ENCODE measurements at places on chromosomes 2 and 18.

- DNase-seq, result no peak
Observed at GRCh38 chr2:122191331-122191730, 435.9 kb downstream of the TSN start.

DNA sequence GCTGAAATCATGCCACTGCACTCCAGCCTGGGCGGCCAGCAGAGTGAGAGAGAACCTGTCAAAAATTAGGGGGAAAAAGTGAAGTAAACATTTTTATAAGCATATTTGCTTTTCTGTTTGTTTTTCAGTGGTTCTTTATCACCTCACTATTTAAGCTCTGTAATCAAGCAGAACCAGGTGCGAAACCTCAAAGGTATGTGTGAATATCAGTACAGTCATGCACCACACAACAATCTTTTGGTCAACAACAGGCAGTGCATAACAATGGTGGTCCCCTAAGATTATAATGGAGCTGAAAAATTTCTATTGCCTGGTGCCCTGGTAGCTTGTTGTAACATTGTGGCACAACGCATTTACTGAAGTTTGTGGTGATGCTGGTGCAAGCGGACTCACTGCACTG lies 167.4 kb upstream of the STON1 start:
- DNase-seq, result no peak

DNA sequence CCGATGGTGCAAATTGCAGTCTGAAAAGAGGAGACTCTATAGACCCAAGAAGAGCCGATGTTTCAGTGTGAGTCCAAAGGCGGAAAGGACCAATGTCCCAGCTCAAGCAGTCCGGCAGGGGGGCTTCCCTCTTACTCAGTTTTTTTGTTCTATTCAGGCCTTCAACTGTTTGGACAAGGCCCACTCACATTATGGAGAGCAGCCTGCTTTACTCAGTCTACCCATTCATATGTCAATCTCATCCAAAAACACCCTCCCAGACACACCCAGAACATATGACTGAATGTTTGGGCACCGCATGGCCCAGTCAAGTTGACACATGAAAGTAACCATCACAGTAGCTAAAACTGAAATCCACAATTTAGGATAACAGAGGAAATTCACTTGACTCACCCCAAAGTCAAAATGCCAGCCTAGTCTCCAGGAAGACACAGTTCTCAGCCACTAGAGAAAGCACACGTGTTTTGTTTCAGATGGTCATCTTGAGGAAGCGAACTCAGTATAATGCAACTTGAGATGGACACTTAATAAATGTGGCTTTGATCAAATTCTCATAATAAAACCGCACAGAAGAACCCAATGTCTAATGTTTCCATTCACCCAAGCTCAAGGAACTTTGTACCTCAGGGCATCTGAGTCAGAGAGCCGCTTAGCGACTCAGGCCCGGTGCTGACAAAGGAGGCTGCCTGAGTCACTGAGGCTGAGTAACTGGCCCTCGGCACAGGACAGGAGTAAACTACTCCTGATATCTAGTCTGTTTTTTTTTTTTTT lies 2.4 kb downstream of the FHL2 start:
- peak; percentile 22 for DNase-seq

- no peak for DNase-seq
Observed at GRCh38 chr2:28239207-28239606, 153.5 kb upstream of the FOSL2 start.

DNA sequence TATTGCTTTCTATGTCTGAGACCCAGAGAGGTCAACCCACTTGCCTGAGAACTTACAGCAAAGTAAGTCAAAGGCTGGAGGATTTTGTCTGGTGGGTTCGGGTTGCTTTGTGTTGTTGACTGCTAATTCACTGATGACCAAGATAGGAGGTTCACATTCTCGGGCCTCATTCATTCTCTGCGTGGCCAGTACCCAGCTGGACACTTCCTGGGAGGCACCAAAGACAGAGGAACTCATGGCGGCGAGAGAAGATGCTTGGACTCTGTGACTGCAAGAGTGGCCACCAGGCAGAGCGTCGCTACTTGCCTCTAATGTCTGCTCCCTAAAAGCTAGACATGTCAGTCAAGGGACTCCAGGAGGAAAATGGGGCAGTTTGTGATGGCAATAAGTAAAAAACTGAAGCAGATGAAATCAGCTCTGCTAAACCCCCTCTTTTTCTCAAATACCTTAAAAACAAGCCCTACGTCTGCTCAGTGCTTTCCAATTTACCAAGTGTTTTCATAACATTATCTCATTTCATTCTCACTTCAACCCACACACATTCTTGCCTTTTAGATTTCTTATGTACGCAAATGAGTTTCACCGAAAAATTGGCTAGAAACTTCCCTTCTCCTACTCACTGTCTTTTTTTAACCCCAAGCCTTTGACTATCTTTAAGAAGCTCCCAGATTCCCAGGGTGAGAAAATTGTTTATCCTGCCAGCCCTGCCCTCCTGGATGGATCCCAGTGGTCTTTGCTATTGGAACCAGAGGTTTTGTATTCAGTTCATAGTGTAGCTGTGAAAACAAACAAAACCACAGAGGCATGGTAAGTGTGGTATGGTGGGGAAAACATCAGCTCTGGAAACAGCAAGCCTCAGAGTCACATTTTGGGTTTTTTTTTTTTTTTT lies 4.9 kb upstream of the LBH start:
- no peak for DNase-seq

DNA sequence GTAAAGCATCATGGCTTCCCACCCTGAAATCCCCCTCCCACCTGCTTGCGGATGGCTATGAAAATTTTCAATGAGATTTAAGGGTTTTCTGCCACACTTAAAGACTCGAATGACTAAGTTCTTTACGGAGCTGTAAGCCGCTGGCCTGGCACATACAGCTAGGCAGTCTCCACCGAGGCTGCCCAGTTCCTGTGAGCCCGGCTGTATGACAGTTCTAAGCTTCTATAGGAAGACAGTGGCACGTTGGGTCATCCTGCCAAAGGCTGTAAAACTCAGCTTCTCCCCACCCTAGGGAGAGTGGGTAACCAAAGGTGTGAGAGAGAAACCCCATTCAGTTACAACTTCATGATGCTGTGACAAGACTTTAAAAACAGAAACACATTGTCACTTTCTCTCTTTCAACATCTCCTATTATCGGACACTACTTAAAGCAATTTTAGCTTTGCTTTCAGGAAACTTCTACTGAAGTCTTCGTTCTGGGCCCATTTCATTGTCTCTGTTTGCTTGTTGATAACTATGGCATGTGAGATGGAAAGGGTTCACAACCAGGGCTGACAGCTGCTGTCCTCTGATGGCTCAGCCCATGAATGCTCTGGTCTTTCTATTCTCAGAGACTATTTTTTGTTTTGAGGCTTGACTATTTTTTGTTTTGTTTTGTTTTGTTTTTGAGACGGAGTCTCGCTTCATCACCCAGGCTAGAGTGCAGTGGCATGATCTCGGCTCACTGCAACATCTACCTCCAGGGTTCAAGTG lies 7.1 kb downstream of the CASP8 start:
- no peak for DNase-seq

GRCh38 chr2:189661957-189662321 lies 680 bp downstream of the ASNSD1 start:
- no peak for DNase-seq

Data from stimulated activated CD4-positive, alpha-beta T cell treated with anti-CD3 and anti-CD28 coated beads, Interleukin-15, amount 100 ng/mL, for 1 hour (primary cell).